ENCODE measurements at places on chromosomes 12 and 14.

GRCh38 chr12:130916241-130916911, 37.3 kb upstream of the ADGRD1 start:
- DNase-seq, result peak; percentile 63

DNA sequence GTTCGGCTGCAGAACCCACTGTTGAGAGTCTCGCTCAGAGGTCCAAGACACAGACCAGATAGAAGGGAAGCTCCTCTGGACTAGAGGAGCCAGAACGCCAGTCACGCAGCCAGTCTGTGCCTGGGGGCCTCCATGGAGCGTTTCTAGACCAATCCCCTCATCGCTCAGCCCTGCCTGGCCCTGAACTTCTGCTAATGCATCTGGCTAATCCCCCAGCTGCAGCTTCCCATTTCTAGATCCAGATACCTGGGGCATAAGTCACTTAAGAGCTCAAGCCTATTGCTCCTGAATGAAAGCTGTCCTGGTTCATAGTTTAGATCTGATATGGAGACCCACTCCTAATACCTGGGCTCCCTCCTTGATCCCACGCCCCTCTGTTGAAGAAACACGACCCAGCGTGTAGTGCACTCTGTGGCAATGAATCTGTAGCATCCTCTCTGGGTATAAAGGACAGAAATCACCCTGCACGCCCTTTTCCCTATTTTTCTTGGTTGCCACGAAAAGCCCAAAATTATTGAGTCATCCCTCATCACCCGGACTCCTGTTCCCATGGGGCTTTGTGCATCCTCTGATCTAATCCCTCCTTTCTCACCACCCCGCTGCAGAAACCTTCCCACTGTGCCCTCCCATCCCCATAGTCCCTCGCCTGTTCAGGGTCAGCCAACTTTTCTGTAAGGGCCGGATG, 341.6 kb upstream of the FKBP4 start:
- no peak for DNase-seq

- no peak for DNase-seq
Measured at GRCh38 chr12:58321414-58321813, 380.0 kb downstream of the ATP23 start.

- DNase-seq, result no peak
Measured at GRCh38 chr12:68007466-68007865, 18.2 kb downstream of the IFNG-AS1 start.

DNA sequence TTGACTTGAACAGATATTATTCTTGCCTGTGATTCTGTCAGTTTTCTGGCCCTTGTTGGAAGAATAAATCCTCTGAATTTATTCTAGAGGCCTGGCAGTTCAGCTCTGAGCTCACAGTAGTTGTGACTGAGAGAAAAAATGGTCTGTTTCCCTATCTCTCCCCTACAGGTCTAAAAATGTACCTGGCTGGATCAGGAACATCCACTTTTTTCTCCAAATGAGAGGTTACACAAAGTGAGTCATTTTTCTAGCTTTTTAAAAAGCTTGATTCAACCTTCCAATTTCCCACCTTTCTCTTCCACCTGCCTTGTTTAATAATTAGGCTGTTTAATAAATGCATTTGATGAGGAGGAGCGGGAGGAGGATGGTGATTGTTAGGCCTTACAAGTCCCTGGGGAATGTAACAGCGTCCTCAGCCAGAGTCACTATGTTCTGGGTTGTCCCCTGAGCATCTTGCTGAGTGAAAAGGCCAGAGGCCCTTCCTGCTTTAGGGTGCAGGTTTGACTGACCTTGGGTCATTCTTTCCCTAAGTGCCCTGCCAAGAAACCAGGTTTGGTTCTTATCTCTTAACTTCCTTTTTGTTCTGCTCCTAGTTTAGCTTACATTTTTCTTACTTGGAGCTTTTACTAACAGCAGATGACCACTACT, 91.7 kb upstream of the FUT8 start:
- no peak for DNase-seq

DNA sequence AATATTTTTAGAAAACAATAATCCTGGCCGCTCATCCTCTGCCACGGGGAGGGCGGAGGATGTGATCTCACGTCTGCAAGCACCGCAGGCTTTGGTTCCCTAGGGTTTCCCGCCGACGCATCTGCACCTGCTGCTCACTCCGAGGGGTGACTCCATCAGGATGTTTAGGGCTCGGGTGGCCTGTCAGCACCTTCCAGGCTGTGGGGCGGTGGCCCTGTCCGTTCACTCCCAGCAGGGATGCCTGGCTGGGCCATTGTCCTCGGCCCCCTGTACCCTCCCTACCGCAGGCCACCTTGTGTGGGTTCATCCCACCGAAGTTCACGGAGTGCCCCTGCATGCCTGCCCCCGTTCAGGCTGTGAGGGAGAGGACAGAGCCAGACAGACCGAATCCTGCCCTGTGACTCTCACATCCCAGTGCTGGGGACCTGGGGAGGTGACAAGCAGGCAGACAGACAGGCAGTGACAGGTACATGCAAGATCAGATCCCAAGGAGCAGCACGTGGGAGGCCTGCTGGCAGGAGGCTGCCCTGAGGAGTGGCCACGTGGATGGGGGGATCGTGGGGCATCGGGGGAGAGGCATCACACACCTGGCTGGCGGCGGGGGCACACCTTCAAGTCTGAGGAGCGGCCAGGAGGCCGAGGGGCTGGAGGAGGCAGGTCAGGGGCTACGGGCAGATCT, 112.6 kb downstream of the ADGRD1 start:
- no peak for DNase-seq

DNA sequence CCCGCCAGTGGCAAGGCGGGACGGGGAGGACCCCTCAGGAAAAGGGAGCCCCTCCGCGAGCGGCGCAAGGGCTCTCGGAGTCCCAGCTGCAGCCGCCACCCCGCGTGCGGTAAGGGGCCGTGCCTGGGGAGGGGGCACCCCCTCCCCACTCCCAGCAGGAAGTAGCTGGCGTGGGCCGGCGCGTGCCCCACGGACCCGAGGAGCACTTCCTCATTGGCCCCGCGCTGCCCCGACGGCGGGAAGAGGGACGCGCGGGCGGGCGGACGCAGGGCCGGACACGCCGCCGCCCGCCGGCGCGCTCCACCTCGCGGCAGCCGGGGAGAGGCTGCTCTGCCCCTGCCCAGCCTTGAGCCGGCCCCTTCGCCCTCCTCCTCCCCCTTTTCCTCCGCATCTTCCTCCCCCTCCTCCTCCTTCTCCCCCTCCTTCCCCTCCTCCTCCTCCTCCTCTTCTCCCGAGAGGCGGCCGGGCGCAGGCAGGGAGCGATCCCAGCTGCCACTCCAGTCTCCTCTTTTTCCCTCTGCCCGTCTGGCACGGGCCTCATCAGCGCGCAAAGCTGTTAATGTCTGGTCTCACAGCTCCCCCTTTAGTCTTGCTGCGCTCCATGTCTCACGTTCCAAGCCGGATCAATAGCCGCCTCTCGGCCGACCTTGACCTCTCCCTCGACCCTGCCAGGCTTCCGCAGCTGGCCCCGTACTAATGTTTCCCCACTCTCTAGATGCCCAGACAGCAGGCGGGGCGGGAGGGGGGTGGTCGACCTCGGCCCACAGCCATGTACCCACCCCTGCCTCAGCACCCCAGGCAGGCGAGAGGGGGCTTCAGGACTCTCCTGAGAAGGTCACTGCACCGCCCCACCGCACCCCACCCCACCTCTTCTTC, 2.6 kb upstream of the BCL11B start:
- DNase-seq, result no peak

GRCh38 chr14:38505221-38505972, 249.5 kb upstream of the CLEC14A start:
- DNase-seq, result peak; percentile 26

GRCh38 chr14:64772397-64772950, 68.2 kb downstream of the PLEKHG3 start:
- no peak for DNase-seq

- DNase-seq, result peak; percentile 77
Measured at GRCh38 chr14:56117765-56118610, at the start of gene PELI2. TSS of gene PELI2 (plus strand) at chr14:56118411. CDS start at chr14:56118661, 250 bp downstream.
